Bronchial epithelial cell (primary cell): ENCODE measurements at places on chromosomes 1 and 21.

- DNase-seq, result no peak
Observed at GRCh38 chr1:116910379-116911187, 867 bp downstream of the PTGFRN start.

DNA sequence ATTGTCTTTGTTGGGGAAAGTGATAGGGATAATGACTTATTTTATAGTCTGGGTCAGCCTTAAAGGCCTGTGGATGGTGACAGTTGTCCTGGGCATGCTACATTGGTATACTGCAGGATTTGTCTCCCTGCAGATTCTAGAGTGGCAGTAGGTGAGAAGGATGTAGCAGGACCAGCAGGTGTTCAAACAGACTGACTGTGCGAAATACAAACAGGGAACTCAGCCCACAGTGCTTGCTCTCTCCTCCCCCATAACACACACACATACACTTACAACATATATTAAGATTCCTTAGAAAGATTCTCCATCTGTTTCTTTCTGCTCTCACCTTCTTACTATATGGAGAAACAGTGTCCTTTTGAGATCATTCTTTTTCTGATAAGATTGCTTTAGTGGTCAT, 6.9 kb downstream of the PDE4B start:
- DNase-seq, result no peak

GRCh38 chr1:18073066-18073642, 34.4 kb upstream of the IGSF21 start:
- DNase-seq, result no peak

DNA sequence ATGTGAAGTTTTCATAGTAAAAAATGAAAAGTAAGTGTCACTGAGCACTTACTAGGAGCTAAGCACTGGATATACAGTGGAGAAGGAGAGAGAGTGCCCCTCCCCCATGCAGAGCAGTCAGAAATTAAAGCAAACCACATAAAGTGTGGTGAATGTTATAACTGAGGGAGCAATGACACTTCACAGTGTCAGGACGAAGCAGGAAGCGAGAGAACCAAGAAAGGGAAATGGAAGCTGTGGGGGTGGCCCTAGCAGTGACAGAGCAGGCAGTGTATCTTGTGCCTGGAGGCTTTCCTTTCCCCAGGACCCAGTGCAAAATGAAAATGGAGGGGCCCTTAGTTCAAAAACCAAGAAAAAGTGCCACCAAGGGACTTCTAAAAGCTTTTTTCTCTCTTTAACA, 21.5 kb upstream of the RCAN3 start:
- DNase-seq, result no peak

GRCh38 chr1:228391411-228392020, 15.1 kb downstream of the TRIM11 start:
- no peak for DNase-seq

GRCh38 chr21:34844013-34844923, 175.5 kb downstream of the CLIC6 start:
- DNase-seq, result peak; percentile 72

- DNase-seq, result peak; percentile 7
Observed at GRCh38 chr21:15718711-15719110, 11.1 kb upstream of the USP25 start.

GRCh38 chr1:175132436-175132835, 60.1 kb downstream of the KIAA0040 start:
- DNase-seq, result peak; percentile 30

DNA sequence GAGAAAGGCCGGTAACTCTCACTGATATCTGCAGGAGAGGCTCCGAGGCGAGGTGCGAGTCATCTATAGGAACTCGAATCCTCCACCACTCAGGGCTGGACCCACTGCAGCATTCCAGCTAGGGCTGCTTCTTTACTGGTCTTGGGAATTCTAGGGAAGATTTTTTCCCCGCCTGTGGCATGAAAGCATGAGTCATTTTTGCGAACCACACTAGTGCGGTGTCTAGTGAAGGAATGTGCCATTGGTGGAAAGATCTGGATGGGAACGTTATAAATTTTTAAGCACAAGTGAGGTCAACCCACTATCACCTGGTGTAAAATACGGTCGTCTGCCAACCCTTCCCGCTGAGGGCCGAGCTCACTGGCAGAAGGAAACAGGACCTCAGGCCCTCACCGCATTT, 49.7 kb downstream of the SYF2 start:
- no peak for DNase-seq

DNA sequence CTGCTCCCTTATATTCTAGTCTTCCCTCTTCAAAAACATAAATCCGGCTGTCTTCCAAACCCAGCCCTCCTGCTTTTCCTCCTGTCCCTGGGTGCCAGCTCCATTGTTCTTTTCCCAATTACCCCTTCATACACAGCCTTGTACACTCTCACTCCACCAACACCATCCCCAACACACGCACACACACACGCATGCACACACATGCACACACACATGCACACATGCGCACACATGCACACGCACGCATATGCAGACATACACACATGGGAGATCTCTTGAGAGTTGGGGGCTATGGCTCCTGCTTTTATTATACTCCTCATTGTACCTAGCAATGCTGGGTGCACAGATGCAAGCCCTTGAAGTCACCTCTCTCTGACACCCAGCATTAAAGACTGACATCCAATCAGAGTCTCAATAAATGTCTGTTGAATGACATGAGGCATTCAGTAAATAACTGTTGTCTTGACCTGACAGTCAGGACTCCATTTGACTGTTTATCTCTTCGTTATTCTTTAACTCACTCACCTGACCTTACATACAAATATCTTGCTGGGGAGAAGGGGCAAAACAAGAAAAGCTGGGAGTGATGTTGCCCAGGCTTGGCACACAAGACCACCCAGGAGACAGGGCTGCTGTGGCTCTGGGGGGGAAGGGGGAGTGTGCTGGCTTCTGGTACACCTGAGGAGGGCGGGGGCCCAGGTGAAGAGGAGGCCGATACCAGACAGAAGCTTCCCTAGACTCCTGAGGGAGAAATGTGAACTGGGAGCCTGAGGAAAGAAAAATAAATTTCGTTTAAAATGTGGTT, 16.0 kb downstream of the ABCA4 start:
- DNase-seq, result no peak

DNA sequence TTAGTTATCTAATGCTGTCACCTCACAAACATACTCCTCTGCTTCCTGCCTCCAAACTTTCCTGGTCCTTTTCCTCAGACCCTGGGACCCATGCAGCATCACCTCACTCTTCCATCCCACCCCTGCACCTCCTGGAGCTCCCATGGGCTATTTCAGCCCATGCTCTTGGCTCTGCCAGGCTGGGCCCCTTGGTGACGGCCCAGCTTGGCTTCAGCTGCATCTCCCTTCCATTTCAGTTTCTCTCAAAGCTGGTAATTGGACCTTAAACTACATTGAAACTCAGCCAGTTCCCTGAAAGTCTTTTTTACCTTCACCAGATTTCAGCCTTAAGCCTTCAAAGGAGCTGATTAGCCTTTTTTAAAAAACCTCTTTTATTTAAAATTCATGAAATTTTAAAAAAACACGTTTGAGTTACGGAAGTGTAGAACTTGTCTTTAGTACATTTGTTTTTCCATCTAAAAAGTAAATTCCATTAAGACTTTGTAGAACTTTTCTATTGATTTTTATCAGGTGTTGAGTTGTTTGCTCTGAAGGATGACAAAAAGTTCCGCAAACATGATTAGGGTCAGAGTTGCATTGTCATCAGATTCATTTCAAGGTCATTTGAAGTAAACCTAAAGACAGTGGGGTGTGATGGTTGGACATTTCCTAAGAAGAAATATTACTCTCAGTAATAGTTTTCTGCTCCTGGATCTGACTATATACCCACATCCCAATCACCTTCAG, 33.5 kb downstream of the AGT start:
- DNase-seq, result no peak

DNA sequence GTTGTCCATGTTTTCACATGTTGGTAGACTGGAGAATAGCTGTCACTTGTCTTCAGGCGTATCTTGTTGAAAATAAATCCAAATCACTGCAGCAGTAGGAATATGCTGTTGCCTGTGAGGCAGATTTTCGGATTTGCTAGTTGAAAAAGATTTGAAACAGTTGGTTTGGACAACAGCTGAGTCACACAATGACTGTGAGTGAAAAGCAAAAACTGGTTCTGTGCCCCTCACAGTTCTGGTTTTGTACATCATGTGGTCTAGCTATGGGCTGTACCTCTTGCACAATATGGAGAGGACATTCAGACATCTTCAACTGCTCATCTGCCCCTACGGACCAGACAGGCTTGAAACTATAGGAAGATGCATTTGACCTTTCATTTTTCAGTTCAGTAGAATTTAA, 1.8 kb downstream of the ARF1 start:
- peak; percentile 82 for DNase-seq

DNA sequence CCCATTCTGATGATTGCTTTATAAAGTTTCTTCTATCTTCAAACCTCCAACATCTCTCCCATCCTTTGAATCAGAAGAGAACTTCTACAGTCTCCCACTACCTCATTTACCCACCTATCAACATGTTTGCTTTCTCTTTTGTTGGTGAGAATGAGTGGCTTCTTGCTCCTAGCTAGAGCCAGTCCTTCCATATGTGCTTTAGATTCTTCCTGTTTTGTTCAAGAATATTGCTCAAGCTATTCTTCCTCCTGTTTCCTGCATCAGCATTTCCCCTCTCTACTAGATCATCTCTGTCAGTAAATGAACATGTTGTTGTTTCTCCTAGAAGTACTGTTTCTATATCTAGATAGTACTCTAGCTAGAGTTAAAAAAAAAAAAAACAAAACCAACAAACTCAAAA, 6.3 kb downstream of the ATF6 start:
- DNase-seq, result no peak

GRCh38 chr1:63238721-63239120, 83.6 kb upstream of the FOXD3 start:
- no peak for DNase-seq

DNA sequence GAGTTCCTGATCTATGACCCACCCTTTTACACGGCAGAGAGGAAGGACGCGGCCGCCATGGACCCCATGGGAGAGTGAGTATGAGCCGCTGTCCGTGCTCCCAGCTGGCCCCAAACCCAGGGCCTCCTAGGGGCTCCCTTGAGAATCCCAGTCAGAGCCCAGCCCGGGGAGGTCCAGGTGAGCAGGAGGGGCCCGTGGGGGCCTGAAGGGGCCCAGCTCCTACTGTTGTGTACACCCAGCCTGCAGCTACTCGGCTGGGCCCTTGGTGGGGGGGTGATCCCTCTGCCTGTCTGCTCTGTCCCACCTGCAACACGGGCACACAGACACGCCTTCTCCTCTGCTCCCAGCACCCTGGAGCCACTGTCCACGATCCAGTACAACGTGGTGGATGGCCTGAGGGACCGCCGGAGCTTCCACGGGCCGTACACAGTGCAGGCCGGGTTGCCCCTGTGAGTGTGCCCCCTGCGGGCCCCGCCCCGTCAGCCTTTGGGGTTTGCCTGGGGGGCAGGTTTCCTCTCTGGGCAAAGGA, 28.6 kb upstream of the LRRC3 start:
- no peak for DNase-seq

DNA sequence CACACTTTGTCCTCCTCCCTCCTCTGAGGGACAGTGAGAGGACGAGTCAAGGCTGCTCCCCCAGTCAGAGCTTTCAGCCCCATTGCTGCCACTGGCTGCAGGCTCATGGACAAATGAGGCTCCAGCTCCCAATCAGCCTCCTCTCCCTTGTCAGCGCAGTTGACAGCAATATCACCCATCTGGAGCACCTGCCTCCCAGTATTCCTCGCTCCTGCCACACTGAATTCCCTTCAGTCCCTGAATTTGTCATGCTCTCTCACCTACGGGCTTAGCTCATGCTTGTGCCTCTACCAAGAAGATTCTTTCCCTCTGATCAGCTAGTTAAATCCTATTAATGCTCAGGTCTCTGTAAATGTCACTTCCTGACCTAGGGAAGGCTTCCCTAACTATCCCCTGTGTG, 54.4 kb upstream of the SYT6 start:
- no peak for DNase-seq

GRCh38 chr1:156126043-156126629, 11.6 kb downstream of the LMNA start:
- peak; percentile 93 for DNase-seq

DNA sequence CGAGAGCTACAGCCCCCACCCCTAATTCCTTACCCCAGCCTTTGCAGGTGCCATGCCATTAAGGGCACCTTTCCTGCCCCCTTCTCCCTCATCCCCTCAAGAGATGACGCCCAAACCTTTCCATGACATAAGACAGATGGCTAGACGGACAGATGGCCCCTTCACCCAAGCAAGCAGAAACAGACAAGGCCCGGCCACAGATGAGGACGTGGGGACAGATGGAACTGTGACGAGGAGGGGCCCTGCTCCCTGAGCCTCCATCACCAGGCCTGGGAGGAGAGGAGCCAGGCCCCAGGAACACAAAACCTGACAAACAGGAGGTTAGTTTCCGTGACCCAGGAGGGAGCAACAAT, 24.7 kb upstream of the PEF1 start:
- DNase-seq, result no peak

- DNase-seq, result no peak
Observed at GRCh38 chr21:43025636-43026180, 49.9 kb downstream of the CBS start.

DNA sequence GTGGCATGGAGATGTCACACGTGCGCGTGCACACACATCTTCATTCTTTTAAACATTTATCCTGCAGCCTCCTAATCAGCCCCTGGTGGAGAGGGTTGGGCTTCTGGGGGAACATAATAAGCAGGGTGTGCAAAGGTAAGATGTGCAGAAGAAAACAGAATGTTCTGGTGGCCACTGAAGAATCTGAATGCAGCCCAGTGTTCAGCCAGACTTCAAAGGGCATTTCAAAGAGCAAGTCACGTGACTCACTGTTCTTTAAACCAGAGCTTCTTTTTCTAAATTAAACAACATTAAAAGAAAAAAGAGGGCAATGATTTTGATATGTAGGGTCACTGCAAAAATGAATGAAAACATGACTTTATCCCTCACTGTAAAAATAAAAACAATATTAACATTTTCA, 89.8 kb downstream of the ABCA4 start:
- no peak for DNase-seq

DNA sequence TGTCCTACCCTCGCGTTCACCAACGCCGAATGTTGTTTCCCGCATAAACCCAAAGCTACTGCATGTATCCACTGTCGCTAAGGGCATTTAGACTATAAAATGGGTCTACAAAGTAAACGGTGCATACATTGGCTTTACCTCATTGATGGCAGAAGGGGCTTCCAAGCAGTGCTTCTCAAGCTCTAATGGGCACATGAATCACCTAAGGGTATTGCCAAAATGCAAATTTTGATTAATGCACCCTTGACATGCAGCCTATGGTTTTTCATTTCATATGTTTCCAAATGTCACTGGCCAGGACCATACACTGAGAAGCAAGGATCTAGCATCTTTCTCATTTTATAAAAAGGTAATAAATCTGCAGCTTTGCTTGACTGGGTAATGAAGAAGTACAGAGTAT, 2.7 kb downstream of the OR6F1 start:
- no peak for DNase-seq

GRCh38 chr1:27601771-27602461, 2.0 kb downstream of the AHDC1 start:
- no peak for DNase-seq

DNA sequence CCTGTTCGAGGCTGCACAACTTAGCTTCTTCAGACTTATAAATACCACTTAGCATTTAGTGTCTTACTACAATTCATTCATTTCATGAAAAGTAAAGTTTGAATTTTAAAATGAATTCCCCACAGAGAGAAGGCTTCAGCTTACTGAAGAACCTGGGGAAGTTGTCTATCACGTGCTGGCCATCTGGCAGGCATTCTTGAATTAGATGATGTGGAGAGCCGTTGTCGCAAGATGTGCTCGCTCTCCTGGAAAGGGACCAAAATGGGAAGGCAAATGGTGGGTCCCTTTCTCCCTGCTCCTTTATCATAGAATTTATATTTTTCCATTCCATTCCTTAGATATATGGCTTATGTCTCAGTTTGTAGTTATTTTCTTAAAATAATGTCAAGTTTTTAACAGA, 90.5 kb downstream of the CD247 start:
- no peak for DNase-seq
